ENCODE measurements at places on chromosomes 6 and 20.

- DNase-seq = no peak
Measured at GRCh38 chr20:4161401-4162251, 146.3 kb upstream of the RNF24 start.

DNA sequence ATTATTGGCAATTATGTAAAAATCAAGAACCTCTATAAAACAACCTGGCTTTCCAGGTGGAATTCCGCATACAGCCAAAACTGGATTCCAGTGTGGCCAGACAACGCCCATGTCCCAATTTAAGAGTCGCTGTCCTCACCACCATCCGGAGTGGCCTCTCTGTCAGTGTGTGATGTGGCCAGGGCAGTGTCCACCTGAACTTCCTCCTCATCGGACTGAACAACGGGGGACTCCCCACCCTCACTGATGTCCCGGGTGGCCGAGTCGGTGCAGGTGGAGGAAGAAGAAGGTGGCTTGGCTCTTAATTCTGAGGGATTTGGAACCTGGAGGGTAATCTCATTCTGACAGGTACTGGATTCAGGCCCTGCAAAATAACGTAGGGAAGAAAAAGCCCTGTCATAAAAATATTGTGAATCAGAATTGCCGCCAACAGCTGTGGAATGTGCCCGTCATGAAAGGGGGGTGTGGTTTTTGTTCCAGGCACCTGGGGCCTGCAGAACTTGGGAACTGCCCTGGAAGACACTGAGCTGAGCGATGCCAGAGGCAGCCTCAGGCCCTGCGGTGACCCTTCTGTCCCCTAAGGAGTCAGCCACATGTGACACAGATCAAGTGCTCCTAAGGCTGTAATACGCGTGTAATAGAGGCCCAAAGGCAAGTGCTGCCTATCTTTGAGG lies 139.8 kb downstream of the DTNBP1 start:
- no peak for DNase-seq

DNA sequence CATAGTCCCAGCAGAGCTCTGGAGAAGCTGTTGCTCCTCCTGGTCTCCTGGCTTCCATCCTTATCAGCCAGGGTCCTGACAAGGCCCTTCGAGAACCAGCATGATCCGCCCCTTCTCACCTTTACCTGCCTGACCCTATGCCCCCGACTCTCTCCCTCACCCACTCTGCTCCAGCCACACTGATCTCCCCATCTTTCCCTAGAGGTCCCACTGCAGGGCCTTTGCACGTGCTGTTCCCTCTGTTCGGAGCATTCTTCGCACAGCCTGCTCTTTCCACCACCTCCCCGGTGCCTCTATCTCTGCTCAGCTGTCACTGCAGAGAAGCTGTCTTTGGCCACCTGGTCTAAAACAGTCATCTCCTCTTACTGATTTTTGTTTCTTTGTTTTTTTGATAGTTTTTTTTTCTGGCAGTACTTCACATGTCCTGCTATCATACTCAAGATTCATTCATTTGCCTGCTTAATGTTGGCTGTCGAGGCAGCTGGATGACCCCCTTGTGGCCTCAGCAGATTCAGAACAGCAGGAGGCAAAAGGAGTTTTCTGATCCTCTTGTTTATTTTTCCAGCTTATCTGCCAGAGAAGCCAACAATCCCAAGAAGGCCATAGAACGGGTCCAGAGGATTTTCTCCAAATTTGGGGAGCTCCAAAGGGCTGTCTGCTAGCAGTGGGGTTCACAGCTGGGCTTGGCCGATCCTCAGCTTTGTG lies 1.6 kb upstream of the PTGIS start:
- no peak for DNase-seq

DNA sequence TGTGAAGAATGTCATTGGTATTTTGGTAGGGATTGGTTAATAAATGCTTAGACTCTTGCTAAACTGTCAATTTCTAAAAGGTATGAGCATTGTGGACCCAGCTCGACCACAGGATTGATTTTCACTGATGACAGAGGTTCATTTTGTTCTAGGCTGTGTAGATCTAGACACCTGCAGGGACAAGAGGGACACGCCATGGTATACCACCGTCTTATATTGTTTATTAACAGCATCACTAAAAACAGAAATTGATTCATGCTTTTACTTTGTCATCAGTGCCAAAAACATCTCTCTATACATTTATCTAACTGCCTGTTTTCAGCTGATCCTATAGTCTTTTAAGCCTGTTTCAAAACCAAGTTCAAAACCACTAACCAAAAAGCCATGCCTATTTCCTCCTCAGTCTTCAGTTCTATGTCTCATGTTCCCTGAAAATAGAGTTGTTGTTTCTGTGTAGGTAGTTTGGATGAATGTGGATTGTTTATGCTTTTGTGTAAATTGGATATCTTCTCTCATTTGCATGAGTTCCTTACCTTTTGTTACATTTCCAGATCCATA lies 109.8 kb downstream of the JAG1 start:
- DNase-seq = no peak

DNA sequence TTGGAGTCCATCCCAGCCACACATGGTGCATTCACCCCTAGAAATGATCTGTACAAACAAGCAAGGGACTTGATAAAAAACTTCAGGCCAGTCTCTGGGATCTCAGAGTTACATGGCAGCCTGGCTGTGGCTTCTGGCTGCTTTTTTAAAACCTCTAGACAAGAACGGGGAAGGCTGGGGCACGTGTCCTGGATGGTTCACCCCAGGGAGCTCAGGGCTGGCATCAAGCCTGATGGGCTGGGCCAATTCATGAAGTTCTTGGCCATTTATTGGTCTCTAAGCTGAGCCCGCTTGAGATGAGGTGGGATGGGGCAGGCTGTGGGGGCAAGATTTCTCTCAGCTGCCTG lies 10.4 kb upstream of the ZFAND3 start:
- no peak for DNase-seq

DNA sequence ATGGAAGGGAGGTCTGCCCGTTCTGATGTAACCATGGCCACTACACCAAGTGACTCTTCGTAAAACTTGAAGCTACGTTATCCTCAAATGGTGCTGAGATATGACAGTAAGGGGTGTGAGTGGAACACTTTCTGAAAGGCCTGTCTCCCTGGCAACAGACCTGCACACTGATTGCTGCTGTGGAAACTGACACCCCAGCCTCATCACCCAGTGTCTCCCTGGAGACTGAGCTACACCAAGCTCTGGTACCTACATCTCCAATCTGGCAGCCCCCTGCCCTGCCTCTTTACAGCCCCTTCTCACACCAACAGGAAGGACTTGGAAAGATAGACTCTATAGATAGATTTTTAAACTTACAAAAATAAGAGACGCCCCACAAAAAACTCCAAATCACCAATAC lies 13.2 kb downstream of the PI16 start:
- DNase-seq = no peak

DNA sequence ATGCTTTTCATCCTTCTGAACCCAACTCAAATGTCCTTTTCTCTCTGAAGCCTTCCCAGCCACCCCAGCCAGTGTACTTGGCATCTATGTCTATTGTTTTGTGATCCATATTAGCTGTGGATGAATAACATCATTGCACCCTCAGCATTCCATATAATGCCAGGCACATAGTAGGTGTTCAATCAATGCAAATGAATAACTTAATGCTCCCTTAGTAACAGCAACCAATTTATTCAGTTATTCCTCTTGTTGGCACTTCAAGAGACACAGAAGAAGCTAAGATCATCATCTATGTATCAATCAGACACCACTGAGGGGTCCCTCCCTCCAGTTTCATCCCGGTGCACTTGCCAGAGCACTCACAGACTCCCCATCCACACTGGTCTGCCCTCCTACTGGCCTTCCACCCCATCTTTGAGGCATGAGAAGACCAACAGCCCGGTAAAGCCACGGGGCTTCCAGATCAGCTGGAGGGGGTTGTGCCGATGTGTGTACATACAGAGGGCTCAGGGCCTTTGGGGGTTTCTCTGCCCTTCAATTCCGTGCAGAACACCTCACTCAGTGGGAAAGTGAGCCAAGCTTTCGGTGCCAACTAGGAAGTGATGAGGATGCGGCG lies 2.4 kb upstream of the TAF8 start:
- DNase-seq = no peak

- DNase-seq = no peak
Measured at GRCh38 chr6:38774929-38775707, 60.0 kb downstream of the DNAH8 start.

DNA sequence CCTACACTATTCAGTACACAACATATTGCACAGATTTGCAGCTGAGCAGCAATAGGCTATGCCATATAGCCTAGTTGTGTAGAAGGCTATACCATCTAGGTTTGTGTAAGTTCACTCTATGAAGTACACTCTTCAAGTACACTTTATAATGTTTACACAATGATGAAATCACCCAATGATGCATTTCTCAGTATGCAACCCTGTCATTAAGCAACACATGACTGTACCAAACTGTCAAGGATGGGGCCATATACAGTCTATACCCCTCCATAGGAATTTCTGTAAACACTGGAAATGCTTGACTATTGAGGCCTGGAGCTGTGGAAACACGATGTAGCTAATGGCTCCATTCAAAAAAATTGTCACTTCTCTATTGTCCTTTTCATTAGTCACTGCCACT lies 535.4 kb downstream of the EPM2A start:
- no peak for DNase-seq
